ENCODE measurements at places on chromosomes 2 and 18. TPM values are rescaled to one million over a fixed set of nuclear protein-coding genes. Genes with fewer than 3 reads are reported as not detected.

The TP53I3 gene
- total RNA-seq = 1.6 TPM

The SLC20A1 gene
- total RNA-seq = 13.5 TPM

The MC5R gene
- total RNA-seq = not detected

GRCh38 chr2:198452327-198452726 lies 647.9 kb downstream of the PLCL1 start:
- no peak overlapping the region for H3K27ac ChIP-seq
- no peaks in the 10 kb centered on the region for H3K27me3 ChIP-seq
- H3K4me1 ChIP-seq = no peaks in the 10 kb centered on the region
- no peak overlapping the region for H3K4me3 ChIP-seq
- no peaks in the 10 kb centered on the region for H3K36me3 ChIP-seq

- no peaks in the 10 kb centered on the region for H3K36me3 ChIP-seq
- H3K4me1 ChIP-seq = peaks cover 2% of the 10 kb centered on the region
- H3K27ac ChIP-seq = no peak overlapping the region
- no peak overlapping the region for H3K4me3 ChIP-seq
- no peaks in the 10 kb centered on the region for H3K27me3 ChIP-seq
- DNase-seq = no peak
Observed at GRCh38 chr2:207975921-207976320, 49.4 kb downstream of the PLEKHM3 start.

DNA sequence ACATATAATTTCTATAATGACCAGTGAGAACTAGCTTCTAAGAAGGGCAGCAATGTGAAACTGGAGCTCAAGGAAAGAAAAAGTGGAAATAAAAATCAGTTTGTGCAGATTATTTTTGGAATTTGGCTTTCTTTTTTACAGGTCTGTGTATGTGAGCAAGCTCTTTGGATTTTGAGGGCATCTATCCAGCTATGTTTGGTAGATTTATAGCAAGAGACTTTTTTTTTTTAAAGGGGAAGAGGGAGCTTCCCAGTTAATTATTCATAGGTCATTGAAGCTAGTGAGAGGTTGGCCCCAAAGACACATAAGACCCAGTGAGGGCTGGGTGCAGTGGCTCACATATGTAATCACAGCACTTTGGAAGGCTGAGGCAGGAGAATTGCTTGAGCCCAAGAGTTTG lies 24.0 kb upstream of the COLEC12 start:
- H3K36me3 ChIP-seq = no peaks in the 10 kb centered on the region
- no peaks in the 10 kb centered on the region for H3K27me3 ChIP-seq
- H3K27ac ChIP-seq = no peak overlapping the region
- no peak for DNase-seq

DNA sequence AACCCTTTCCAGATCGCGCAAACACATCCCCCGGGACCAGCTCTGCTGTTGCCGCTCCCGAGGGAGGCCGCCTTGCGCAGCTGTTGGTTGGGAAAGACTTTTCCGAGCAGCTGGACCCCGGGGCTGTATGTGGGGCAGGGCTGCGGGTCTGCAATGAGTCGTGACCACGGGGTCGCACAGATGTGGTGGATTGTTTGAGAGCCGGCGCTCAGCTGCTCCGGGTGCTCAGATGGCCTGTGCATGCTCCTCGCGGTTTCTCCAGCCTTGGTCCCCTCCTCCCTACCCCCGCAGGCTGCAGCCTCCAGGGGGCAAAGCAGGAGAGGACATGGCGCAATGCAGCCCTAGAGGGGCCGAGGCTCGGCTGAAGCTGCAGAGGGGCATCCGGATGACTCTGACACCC lies 105.2 kb upstream of the OTOS start:
- peak; percentile 13 for DNase-seq
- no peak overlapping the region for H3K27ac ChIP-seq
- H3K4me1 ChIP-seq = peaks cover 9% of the 10 kb centered on the region
- H3K4me3 ChIP-seq = no peak overlapping the region
- H3K27me3 ChIP-seq = no peaks in the 10 kb centered on the region

- H3K27me3 ChIP-seq = no peaks in the 10 kb centered on the region
- no peaks in the 10 kb centered on the region for H3K36me3 ChIP-seq
- H3K4me3 ChIP-seq = no peak overlapping the region
- no peak overlapping the region for H3K27ac ChIP-seq
Observed at GRCh38 chr18:79229431-79229830, 160.2 kb downstream of the ATP9B start.

DNA sequence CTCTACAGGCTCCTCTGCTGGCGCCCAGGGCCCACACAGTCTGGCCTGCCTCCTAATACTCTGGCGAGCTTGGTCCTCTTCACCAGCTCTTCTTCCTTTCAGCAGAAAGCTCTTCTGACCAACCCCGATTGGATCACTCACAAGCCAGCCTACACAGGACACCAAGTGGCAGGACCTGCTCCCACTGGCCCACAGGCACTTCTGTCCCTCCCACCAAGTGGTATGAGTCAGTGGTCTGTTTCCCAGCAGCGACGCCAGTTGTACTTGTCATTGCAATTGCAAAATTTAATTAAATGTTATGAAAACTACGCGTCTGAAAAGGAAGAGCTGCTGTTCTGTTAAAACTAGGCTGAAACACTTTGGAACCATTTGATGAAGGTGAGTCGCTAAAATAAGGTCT lies 46.7 kb downstream of the NDUFA10 start:
- H3K4me1 ChIP-seq = no peaks in the 10 kb centered on the region
- no peaks in the 10 kb centered on the region for H3K36me3 ChIP-seq
- no peak for DNase-seq
- H3K27ac ChIP-seq = no peak overlapping the region

- no peak for DNase-seq
- H3K27ac ChIP-seq = no peak overlapping the region
- no peaks in the 10 kb centered on the region for H3K36me3 ChIP-seq
- no peaks in the 10 kb centered on the region for H3K4me1 ChIP-seq
- H3K4me3 ChIP-seq = no peak overlapping the region
Observed at GRCh38 chr2:134014196-134014960, 239.5 kb upstream of the MGAT5 start.

DNA sequence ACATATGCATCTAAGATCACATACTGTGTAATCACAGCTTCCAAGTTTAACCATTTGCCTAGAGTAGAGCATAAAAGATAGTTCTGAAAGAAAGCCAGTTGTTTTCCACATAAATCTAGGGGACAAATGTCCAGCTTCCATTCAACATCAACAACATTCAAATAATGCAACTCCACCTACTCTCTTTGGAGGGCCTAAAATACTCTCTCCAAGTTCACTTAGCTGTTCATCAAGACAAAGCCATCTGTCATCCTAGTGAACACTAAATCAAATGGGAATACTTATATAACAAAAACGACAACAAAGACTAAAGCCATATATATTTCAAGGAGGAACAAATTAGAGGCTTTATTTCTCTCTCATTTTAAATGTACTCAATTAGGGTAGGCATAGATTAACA lies 221.5 kb upstream of the CDH2 start:
- H3K27me3 ChIP-seq = no peaks in the 10 kb centered on the region
- no peaks in the 10 kb centered on the region for H3K36me3 ChIP-seq
- DNase-seq = no peak
- no peak overlapping the region for H3K4me3 ChIP-seq
- no peak overlapping the region for H3K27ac ChIP-seq

Measured in ovary (tissue), 10 donors.